ENCODE measurements at places on chromosomes 4 and X. TPM values are rescaled to one million over a fixed set of nuclear protein-coding genes. Genes with fewer than 3 reads are reported as not detected.

Gene TCEAL3
- 27.6 TPM for polyA plus RNA-seq

Gene TRAM1L1
- 7.5 TPM for polyA plus RNA-seq

Gene NMU
- not detected for polyA plus RNA-seq

DNA sequence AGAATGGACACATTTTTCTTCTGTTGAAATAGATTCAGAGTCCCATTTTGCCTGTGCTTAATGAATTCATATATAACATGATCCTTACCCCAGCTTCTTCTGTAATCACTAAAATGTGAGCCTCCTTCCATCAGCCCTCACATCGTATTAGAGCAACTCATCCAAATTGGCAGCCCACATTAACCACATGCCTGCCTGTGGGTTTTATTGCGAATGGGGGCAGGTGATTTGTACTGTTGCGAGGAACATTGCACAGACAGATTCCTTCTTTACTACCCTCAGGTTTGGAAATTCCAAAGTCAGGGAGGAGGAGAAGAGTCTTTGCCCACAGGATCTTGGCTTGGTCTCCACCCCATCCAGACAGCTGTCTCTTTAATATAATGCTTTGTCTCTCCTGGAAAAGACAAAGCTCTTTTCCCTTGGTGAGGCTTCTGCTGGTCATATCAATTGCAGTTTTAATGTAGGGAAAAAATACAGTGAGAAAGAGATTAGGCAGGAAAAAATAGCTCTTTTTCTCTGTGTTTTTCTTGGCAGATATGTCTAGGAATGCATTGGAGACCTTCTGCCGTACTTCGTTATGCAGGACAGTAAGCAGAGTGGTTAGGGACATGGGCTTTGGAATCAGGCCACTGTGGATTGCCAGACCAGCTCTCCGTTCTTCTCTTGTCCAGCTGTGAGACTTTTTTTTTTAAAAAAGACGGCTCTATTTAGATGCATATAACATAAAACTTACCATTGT is 371.2 kb downstream of the AFF2 start:
- peak; percentile 59 for DNase-seq

DNA sequence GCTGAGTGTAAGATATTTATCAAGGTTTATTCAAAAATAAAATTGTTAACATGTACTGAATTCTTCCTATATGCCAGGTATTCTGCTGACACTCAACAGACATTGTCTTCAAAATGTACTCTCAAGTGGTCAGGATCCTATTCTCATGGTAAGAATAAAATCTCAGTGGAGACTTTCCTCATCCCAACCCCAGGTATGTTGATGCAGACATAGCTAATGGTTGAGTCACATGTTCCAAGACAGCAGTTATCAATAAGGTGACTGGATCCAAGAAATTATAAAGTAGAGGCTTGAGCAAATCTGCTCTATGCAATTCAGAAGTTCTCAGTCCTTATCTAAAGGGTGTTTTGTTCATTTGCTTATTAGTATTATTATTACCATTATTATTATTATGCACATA is 115.2 kb upstream of the GABRA2 start:
- DNase-seq: no peak

DNA sequence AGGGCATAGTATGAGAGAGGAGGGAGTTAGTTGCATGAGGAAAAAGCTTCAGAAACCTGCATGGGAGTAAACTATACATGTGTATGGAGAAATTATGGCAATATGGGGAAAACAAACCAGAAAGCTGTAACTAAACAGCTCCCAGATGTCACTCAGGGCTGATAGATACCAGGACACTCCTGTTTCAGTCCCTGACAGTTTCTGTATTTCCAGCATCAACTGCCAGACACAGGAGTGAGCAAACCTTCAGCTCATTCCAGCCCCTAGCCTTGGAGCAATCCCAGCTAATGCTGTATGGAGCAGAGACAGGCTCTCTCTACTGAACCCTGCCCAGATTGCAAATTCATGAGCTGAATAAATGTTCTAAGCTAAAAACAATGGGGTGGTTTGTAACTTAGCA is 382.9 kb upstream of the MAGEB18 start:
- no peak for DNase-seq

DNA sequence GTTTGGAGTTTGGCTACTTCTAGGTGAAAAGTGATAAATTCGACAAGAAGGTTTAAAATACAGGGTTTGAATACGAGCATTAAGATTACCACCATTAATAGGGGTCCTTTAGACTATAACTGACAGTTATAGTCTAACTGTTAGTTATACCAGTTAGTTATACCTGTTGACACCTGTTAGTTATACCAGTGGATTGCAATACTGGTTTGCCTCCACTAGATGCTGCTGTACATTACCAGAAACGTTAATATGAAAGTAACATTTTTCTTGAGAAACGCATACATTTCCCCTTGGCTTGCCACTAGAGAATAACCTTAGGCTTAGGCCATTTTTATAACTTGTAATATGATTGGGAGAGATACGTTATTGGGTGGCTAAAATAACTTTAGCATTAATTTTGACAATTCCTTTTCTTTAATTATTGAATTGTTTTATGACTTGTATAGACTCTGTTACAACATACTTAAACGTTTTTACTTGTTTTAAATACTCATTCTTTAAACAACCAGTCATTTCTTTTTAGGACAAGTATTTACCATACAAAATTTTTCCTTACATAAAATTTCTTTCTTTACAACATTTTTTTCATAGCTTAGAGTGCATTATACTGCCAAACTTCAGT is 911.2 kb downstream of the FSTL5 start:
- DNase-seq: no peak

- no peak for DNase-seq
Observed at GRCh38 chr4:151715881-151716280, 44.9 kb downstream of the GATB start.

DNA sequence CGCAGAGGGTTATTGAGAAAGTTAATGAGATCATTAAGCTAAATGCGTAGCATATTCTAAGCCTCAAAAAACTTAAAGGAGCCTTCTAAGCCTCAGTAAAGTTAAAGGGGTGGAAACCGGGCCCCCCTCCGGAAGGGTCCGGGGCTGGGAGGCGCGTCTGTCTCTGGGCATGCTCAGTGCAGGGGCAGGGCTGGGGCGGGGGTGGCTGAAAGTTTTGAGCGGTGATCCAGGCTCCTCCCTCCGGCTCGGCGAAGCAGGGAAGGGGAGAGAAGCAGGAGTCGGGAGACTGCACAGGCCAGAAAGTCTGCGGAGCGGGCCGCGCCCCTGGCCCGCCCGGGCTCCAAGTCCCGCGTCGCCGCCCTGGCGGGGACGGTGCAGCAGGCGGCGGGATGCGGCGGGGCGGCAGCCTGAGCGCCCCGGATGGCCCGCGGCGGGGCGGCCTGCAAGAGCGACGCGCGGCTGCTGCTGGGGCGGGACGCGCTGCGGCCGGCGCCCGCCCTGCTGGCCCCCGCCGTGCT is at the start of gene EVC:
EVC (plus strand) TSS at position 241 of the 518 bp plus-strand sequence; CDS start at position 421, 180 bp downstream.
- DNase-seq: peak; percentile 89

DNA sequence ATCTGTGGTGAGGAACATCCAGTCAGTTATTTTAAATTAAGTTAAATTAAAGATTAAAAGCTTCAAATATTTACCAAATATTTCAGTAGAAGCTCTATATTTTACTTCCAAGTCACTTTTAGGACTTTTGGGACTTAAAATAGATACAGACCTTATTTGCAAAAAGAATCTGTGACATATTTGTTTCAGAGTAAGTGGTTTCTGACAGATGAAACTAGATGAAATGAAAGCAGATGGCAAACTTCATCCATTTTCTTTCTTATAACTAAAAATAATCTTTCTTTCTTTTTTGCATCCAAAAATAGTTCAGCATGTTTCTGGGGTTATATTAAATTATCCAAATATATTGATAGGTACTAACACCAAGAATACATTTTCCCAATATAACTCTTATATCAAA is 6.6 kb upstream of the UTP3 start:
- DNase-seq: no peak

- DNase-seq: no peak
Observed at GRCh38 chr4:155799116-155799793, 40.4 kb downstream of the GUCY1B1 start.

DNA sequence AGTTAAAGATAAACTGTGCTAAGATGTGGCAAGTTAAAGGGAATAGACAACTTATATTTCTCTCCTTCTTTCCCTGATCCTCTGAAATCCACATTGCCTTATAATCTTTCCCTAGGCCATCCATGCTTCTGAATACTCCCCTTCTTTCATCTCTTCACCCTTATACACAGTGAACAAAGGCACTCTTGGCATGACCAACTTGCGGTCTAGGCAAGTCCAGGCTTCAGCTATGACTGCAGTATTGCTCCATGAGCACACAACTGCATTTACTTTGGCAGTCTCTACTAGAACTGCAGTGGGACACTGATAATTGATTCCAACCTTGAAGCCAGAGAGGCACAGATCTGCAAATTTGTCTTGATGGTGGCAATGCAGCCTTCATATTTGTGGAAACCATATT is 24.2 kb upstream of the UBA6 start:
- DNase-seq: no peak

- DNase-seq: peak; percentile 54
Observed at GRCh38 chrX:39318506-39319343, 517.5 kb downstream of the MID1IP1 start.

DNA sequence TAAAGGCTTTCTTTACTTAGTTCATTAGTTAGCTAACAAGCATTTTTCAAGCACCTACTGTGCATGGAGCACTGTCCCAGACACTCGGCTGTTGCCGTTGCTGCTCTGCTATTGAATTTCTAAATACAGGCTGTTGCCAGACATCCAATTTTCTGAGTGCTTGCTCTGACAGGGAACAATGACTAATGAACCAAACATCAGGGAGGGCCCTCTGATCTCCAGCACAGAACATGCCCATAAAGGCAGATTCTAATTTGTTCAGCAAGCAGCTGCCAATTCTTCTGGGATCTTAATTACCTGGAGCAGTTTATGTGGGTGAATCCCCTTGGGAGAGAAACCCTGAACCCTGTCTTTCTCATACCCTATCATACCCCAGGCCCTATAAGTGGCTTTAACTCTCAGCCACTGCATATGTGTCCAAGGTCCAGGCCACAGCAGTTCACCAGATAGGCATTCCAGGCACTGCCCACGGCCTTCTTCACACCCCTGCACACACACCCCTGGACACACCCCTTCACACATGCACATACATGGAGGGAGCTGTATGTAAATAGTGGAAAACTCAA is 27.9 kb downstream of the TSC22D3 start:
- no peak for DNase-seq

DNA sequence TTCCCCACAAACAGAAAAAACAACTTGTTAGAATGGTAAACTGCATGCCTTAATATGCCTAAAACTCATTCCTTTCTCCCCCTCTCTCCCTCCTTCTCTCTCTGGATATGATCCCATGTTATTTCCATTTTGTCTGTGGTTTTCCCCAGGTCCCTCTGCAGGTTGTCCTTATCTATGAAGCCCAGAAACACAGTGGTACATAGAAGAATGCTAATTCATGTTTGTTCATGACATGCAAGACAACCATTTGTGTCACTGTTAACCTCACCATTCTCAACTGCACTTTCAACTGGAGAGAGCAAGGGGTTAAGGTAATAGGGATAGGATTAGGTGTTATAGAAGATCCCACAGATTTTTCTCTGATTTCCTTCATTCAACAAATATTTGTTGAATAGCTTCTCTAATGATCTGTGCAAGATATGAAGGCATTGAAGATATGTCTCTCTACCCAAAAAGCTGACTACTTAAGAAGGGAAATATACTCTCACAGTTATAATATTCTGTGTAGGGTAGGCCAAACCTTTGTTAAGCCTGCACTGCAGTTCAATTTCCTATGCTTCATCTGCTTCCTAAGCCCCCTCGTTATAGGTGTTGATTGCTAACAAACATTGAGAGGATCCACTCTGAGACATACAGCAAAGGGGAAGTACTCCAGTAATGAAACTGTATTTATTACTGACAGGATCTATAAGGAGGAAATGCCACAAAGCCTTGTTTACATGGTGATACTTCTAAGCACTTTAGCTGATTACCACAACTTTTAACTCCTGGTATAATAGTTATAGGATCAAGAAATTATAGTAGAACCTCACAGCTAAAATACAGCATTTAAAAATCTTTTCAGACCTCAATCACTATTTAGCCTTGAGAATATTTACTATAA is 96.1 kb downstream of the FRYL start:
- no peak for DNase-seq
